Metanephros (tissue), 2 donors: ENCODE measurements at places on chromosomes 16 and 17. TPM values are rescaled to one million over a fixed set of nuclear protein-coding genes. Genes with fewer than 3 reads are reported as not detected.

Gene KRT222
- not detected for total RNA-seq

Gene KRT25
- not detected for total RNA-seq

Gene POLR2C
- total RNA-seq: 91.0 TPM

Gene RAB37
- total RNA-seq: 3.0 TPM

Gene C1QL1
- 1.1 TPM for total RNA-seq

Gene HIRIP3
- total RNA-seq: 19.3 TPM

Gene CHAD
- total RNA-seq: 0.12 TPM

Gene CENPN
- 6.5 TPM for total RNA-seq

Gene FAM20A
- 13.1 TPM for total RNA-seq

Gene SLC5A11
- total RNA-seq: 3.7 TPM

Gene HCRT
- total RNA-seq: not detected

Gene NOXO1
- 0.47 TPM for total RNA-seq

Gene TMEM114
- total RNA-seq: not detected

Gene CLEC18C
- total RNA-seq: 32.6 TPM

Gene FBXO39
- total RNA-seq: not detected

Gene GRAPL
- 3.0 TPM for total RNA-seq

Gene CNGB1
- not detected for total RNA-seq

Gene HOXB4
- 14.2 TPM for total RNA-seq

Gene CACNA1G
- 17.1 TPM for total RNA-seq

Gene ZSCAN10
- 0.12 TPM for total RNA-seq

Gene CREBBP
- 101 TPM for total RNA-seq

Gene CISD3
- 7.1 TPM for total RNA-seq

Gene HEATR9
- not detected for total RNA-seq

Gene TUBB3
- total RNA-seq: 12.0 TPM

Gene VAT1L
- total RNA-seq: 2.5 TPM

Gene HSD11B2
- 198 TPM for total RNA-seq

Gene PSMD7
- total RNA-seq: 44.5 TPM

Gene DPEP2
- 2.7 TPM for total RNA-seq

Gene DHRS7C
- 25.3 TPM for total RNA-seq

Gene KRT31
- total RNA-seq: 0.47 TPM

Gene IL17C
- total RNA-seq: 0.35 TPM

Gene PLLP
- total RNA-seq: 14.1 TPM

Gene PIRT
- total RNA-seq: not detected

Gene FTO
- 108 TPM for total RNA-seq

Gene HS3ST3A1
- 21.5 TPM for total RNA-seq

Gene NPIPA2
- total RNA-seq: not detected

Gene OR3A2
- 0.23 TPM for total RNA-seq

Gene TNRC6A
- 76.9 TPM for total RNA-seq

Gene TK2
- 29.3 TPM for total RNA-seq

Gene SLC43A2
- 42.3 TPM for total RNA-seq

Gene NPW
- 7.0 TPM for total RNA-seq

Gene TBC1D3K
- not detected for total RNA-seq

Gene CPHXL2
- not detected for total RNA-seq

Gene DYNC1LI2
- 124 TPM for total RNA-seq

Gene SHISA6
- total RNA-seq: 1.2 TPM

Gene CCL18
- not detected for total RNA-seq

Gene ZG16
- total RNA-seq: not detected
